Smooth muscle cell of trachea (primary cell): ENCODE measurements at places on chromosomes 12 and 14. TPM values are rescaled to one million over a fixed set of nuclear protein-coding genes. Genes with fewer than 3 reads are reported as not detected.

The SOX5 gene
- 7.9 and 13.4 TPM in 2 replicates for total RNA-seq

The PCBP2 gene
- 292 and 502 TPM in 2 replicates for total RNA-seq

The KRT72 gene
- total RNA-seq, result not detected in 2 replicates

The OR6C2 gene
- not detected in 2 replicates for total RNA-seq

The OAS1 gene
- total RNA-seq, result 0.87 and 2.0 TPM in 2 replicates

The LRRC10 gene
- total RNA-seq, result not detected in 2 replicates

The TMED8 gene
- 6.0 and 6.8 TPM in 2 replicates for total RNA-seq

The ETV6 gene
- 4.2 and 4.5 TPM in 2 replicates for total RNA-seq

The CLEC14A gene
- 2.2 and 15.9 TPM in 2 replicates for total RNA-seq

The RPL10L gene
- not detected in 2 replicates for total RNA-seq

The C14orf180 gene
- total RNA-seq, result not detected in 2 replicates

The AHNAK2 gene
- 279 and 407 TPM in 2 replicates for total RNA-seq

The PTMS gene
- total RNA-seq, result 39.2 and 99.2 TPM in 2 replicates

The P3H3 gene
- total RNA-seq, result 121 and 150 TPM in 2 replicates
